NCI-H460 (cell line): ENCODE measurements at places on chromosomes 6 and 20. TPM values are rescaled to one million over a fixed set of nuclear protein-coding genes. Genes with fewer than 3 reads are reported as not detected.

DNA sequence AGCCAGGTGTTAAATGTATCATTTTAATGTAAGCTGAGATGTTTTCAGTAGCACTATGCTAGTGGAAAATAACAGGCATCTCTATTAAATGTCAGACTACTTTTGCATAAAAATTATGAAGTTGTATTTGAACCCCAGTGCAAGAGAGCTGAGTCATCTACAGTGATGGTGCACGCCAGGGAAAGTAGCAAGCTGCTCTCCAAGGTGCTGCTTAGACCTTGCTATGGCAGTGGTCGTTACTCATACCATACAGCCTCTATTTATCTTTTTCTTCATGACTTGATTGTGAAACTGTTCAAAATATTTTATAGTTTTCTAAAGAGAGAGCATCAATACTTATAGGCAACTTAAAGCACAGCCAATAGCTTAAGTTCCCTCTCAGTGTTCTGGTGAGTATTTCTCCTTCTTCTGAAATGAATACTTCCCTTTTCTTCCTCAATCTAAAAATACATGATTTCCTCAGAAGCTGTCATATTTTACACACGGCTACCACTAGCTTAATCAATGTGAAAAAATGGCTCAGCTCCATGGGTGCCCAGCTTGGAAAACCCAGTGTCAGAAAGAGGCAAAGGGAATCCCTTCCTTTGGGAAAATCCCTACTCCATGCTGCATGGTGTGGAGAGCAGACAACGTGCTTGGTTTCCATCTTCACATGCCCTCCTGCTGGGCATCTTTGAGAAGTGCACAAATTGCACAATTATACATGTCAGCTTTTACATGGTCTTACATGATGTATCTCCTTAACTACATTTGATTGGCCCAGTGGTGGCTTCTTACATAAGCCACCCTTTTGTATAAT lies 105.6 kb downstream of the ELOVL4 start:
- DNase-seq = no peak

Gene TMEM217
- 0.10 TPM in 1 of 2 replicates, not detected in the other for total RNA-seq

Gene SPATS1
- total RNA-seq = not detected in 2 replicates

GRCh38 chr6:84774985-84775284 lies 10.5 kb upstream of the TBX18 start:
- DNase-seq = no peak

DNA sequence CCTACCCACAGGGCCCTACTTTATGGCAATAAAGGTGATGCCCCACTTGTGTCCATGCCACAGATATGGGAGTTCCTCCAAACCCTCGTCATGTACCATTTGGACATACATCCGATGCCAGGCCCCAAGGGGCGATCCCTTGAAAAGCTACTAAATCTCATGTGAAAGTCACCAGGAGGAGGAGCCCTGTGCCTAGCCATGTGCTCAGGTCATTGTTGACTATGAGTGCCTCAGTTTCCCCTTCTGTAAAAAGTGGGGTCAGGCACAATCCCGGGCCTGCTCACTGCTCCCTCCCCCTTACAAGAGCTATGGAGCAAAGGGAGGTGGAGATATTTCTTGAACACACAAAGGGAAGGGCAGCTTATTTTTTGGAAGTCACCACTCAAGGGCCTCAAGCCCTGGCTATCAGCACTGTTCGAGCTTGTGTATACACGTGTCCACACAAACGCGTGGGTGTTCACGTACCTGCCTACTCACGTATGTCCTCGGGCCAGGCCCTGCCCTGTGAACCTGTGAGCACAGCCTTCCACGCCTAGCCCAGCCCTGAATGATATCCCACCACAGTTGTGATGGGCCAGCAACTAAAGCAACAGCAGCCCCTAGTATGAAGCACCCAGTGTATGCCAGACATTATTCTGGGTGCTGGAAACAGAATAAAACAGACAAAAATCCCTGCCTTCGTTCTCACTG lies 1.9 kb downstream of the ACTL10 start:
- DNase-seq = no peak

DNA sequence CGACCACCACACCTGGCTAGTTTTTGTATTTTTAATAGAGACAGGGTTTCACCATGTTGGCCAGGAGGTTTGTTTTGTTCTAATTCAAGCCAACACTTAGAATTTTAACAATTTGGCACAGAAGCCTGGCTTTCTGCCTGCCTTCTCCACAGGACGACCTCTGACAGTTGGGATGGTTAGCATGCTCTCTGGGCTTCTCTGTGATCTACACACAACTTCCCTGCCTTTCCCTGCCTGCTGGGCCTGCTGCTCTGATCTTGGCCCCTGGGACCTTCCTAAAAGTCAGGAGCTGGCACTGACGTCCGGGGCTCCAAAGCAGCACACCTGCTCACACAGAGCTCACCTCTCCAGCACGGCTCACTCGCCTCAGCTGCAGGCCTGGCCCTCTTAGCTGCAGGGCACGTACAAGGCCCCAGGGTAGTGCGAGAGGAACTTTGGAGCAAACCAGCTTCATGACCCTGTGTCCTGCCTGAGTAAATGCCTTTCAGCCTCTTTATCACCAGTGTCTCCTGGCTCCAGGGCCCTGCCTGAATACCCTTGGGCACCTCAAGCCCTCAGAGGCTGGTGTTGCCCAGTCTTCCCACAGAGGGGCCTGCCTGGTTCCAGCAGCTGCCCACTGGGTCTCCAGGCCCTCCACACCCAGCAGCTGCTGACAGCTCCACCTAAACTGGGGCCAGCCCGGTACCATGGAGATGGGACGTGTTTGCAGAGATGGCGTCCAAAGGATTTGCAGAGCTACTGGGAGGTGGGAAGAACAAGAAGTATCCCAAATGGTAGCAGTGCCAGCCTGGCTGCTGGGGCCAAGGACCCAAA lies 96.0 kb downstream of the PSMB1 start:
- DNase-seq = no peak

DNA sequence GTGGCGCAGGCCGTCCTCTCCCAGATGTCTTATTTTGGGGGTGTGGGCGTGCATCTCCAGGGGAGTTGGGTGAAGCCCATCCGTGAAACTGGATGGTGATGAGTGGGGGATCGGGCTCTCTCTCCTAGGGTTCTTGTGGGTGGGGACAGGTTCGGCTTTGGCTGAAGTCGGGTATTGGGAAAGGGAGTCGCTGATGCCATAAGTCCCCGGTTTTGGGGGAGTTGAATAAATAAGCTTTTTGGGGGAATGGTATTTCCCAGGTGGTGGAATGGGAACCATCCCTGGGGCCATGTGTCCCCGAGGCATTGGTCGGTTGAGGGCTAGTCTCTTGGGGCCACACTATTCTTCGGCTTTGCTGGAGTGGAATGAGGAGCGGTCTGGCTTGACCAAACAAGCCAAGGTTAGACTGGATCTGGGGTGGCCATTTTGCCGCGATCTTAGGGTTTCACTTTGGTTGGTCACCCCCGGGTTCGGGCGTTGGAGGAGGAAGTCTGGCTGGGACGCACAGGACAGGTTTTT lies 481 bp downstream of the ZNF133 start:
- DNase-seq = no peak

- no peak for DNase-seq
Observed at GRCh38 chr6:155245831-155246230, 18.0 kb upstream of the CLDN20 start.

Gene ZNF334
- 0.66 and 0.94 TPM in 2 replicates for total RNA-seq

Gene TGM6
- not detected in 2 replicates for total RNA-seq

- DNase-seq = no peak
Observed at GRCh38 chr6:139473731-139474130, 99.3 kb upstream of the CITED2 start.

Gene TUBB2B
- 14.4 and 16.2 TPM in 2 replicates for total RNA-seq

Gene SH3BGRL2
- 0.32 and 0.61 TPM in 2 replicates for total RNA-seq

Gene GJA1
- total RNA-seq = 31.8 and 34.1 TPM in 2 replicates

GRCh38 chr6:42715871-42716270 lies 6.5 kb downstream of the PRPH2 start:
- DNase-seq = no peak

Gene FNDC11
- total RNA-seq = 0.05 TPM in 1 of 2 replicates, not detected in the other

- no peak for DNase-seq
Observed at GRCh38 chr6:134374491-134375219, 56.7 kb upstream of the SGK1 start.

GRCh38 chr6:17491416-17492142 lies 98.2 kb downstream of the CAP2 start:
- DNase-seq = no peak

DNA sequence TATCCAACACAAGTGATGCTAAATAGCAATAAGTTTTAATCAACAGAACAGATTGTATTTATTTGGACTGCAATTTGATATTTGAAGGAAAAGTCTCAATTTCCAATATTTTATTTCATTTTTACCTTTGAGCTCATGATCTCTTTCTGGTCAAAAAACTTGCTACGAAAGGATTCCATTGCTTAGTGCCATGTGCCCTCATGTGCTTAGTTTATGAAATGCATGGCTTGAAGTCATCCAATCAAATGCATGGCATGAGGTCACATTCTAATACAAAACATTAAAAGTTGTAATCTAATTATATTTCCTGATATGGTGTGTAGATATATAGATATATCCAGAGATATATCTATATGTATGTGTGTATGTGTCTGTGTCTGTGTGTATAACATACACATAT lies 321.2 kb upstream of the ADGRB3 start:
- DNase-seq = no peak

Gene SFTA2
- total RNA-seq = not detected in 2 replicates

Gene CALHM5
- 0.03 and 0.05 TPM in 2 replicates for total RNA-seq

GRCh38 chr6:114020196-114020595 lies 49.2 kb upstream of the HDAC2 start:
- DNase-seq = no peak

Gene KCNK16
- total RNA-seq = not detected in 2 replicates

GRCh38 chr6:146041282-146041681 lies 12.4 kb downstream of the GRM1 start:
- DNase-seq = peak; percentile 14

DNA sequence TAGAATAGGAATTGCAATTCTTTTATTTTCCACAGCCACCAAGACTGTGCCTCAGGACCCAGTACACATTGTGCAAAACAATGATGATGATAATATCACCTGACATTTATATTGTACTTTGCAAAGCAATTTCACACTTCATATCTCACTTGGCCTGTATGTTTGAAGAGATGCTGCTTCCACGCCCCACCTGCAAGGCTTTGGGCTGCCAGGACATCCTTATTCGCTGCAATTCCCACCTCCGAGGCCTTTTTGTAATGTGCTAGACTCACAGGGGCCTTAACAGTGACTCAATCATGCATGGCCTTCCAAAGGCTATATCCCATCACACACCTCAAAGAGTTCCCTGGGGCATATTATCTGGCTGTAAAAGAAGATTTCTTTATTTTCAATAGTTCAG lies 200.9 kb downstream of the MYLK4 start:
- DNase-seq = no peak

DNA sequence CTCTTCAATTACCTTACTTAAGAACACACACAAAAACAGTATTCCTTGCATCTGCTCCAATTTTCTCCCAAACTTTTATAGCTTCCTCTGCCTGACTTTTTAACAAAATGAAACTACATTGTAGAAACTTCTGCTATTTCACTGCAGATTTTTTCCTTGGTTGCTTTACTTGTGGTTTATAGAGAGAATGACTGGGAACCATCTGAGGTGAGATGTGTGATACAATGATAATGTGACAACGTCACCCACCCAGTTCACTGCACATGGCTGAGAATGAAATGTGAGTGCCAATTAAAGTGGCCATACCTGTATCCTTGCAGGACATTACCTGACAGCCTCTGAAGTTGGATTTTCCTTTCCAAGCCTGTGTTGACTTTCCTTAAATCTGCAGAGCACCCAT lies 258.4 kb downstream of the CD83 start:
- DNase-seq = no peak

DNA sequence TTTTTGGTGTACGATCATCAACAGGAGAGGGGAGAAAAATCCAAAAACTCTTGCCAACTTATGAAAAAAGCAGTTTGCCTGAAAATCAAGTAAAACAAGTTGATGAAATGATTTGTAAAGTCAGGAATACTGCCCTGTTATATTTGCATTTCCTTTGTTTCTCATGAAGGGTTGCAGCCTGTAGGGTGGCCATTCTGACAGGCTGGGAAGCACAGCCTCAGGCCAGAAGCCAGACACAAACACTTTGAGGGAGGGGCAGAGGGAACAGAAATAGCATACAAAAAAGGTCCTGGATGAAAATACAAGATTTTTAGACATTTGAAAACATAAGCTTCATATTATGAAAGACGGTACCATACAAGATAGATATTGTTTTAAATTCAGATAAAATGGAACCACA lies 109.8 kb downstream of the DTNBP1 start:
- DNase-seq = no peak

Gene ACTL10
- not detected in 2 replicates for total RNA-seq

- no peak for DNase-seq
Observed at GRCh38 chr6:141610741-141611140, 522.0 kb upstream of the GJE1 start.

DNA sequence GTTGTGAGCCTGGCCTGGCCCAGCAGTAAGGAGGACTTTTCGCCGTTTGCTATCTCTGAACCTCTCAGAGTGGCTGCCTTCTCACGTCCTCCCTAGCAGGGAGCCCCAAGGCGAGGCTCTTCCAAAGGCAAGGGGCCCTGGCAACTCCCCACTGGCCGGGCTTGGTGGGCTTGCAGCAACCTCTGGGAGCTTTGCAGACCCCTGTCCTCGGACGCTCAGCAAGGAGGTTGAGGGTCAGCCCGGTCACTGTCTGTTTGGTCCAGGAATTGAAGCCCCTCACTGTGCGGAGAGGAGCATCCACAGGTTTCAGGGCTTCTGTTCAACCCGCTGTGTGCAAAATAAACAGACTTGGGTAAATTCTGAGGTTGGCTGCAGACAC lies 28.2 kb upstream of the TBXT start:
- DNase-seq = no peak

DNA sequence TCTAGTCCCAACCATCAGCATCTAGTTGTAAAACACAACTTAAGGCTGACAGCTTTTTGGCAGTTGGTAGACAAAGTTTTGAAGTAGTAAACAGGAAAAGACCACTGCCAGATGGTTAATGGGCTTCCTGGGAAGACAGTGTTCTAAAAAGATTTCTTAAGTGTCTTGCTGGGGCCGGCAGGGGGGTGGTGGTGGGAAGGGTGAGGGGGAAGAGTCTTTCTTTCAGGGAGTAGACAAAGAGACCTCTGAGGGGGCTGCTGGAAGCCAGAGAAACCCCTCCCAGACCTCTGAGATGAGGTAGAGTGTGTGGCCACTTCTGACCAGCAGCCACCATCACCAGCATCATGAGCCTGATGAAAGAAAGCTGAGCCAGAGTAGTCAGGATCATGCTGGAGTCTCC lies 784.9 kb downstream of the TENT5A start:
- no peak for DNase-seq

DNA sequence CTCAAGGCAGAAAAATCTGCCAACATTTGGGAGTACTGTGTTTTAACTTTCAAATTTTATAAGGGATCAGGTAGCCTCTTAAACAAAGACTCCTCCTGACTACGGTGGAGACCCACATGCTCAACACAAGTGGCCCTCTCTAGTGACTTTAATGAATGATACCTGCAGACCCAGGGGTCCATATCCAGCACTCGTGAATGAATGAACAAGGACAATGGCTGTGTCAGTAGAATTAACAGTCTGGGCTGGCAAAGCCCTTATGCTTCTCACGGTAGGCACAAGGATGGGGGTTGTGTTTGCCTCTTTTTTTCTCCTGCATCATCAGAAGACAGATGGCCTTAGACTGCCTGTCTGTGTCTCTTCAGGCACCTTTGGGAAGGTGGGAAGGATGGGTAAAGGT lies 112.6 kb upstream of the TRAF3IP2 start:
- no peak for DNase-seq

GRCh38 chr20:48164034-48164433 lies 378.8 kb upstream of the SULF2 start:
- no peak for DNase-seq

- peak; percentile 76 for DNase-seq
Observed at GRCh38 chr20:53609491-53610445, 16.1 kb upstream of the ZNF217 start.
